ENCODE measurements at places on chromosomes 16 and 17.

GRCh38 chr17:34499576-34499975 lies 79.8 kb upstream of the TMEM132E start:
- peak; percentile 52 for DNase-seq

- DNase-seq, result no peak
Observed at GRCh38 chr16:73289232-73289631, 241.3 kb upstream of the ZFHX3 start.

- DNase-seq, result peak; percentile 64
Observed at GRCh38 chr17:40450175-40450574, 6.9 kb downstream of the IGFBP4 start.

GRCh38 chr17:34651402-34651811 lies 72.0 kb downstream of the TMEM132E start:
- no peak for DNase-seq

- no peak for DNase-seq
Observed at GRCh38 chr16:50198802-50199403, 45.8 kb downstream of the TENT4B start.

DNA sequence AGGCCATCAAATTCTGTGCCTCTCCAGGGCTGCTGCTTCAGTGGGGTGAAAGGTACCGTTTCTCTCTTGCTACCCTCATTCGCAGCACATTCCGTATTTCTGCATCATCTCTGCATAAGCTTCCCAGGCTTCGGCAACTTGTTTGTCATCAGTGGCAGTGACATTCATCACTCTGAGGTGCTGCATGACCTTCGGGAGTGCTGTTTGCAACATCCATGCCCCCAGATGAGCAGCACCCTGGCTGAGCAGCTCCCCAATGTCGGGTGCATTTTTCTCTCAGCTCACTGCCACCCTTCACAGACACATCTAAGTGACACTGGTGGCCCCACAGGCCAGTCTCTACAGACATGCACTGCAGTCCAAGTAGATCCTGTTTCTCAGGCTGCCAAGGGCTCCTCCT lies 3.8 kb downstream of the CREBBP start:
- no peak for DNase-seq

DNA sequence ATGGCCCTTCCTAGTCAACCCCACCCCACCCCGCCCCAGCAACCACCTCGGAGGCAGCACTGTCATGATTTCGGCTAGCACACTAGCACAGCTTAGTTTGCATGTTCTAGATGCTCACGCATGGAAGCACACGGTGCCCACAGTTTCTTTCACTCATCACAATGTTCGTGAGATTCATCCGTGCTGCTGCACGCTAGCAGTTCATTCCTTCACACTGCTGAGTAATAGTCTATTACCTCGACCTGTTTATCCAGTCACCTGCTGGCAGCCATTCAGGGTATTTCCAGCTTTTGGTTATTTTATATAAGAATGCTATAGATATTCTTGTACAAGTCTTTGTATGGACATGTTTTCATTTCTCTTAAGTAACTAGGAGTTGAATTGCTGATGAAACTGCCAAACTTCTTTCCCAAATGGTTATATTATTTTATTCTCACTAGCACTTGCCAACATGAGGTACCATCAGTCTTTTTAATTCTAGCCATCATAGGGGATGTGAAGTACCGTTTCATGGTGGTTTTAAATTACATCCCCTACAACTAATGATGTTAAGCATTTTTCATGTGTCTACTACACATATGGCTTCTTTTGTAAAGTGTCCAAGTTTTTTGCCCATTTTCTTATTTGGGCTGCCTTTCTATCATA lies 75.7 kb downstream of the CYTH1 start:
- no peak for DNase-seq

- no peak for DNase-seq
Observed at GRCh38 chr17:49616601-49617131, 41.0 kb downstream of the NXPH3 start.

DNA sequence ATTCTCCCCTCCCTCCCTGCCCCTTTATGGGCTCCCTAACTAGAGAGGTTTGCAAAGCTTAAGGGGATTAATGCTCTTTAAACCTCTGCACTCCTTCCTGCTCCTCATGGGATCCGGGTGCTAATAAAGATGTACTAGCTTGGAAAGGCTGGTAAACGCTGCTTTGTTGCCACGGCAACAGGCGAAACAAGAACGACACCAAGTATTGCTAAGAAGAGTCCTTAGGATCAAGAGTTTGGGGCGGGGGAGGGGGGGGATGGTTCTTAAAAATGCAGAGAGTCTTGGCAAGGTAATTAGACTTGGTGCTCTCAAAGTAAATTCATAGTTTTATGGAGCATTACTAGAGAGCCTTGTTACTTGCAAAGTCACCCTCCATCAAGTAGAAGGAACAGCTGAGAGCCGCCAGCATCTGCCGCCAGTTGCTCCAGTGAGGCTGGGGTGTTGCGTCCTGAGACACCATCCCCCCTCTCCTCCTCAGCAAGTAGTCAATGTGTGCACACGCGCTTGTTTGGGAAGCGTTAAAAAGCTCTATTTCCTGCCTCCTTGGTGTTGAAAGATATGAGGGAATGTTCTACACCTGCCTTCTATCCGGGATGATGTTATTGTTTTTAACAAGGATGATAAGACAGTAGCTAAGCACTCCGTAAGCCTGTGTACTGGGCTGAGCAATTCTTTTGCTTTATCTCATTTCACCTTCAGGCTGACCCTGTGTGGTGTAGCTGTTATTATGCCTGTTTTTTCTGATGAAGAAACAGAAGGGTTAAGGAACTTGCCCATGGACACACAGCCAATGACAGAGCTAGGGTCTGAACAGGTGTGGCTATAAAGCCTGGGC lies 190.9 kb downstream of the CCDC182 start:
- DNase-seq, result peak; percentile 69

DNA sequence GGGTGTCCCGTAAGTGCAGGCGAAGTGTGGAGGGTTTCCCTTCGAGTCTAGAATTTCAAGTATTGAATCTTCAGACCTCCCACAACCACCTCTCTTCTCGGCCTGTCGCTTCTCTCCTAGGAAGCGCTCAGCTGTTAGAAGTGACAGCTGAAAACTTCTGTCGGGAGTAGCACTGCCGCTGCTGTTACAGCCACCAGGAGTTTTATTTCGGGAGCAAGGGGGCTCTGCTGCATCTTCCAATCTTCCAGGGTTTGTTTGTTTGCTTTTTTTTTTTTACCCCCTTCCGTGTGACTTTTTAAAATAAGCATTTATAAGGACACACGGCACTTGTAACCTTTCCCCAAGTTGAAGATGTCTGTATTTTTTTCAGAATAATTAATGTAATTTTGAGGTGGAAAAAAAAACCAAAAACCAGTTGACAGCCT lies 767 bp downstream of the RPS6KB1 start:
- peak; percentile 36 for DNase-seq

DNA sequence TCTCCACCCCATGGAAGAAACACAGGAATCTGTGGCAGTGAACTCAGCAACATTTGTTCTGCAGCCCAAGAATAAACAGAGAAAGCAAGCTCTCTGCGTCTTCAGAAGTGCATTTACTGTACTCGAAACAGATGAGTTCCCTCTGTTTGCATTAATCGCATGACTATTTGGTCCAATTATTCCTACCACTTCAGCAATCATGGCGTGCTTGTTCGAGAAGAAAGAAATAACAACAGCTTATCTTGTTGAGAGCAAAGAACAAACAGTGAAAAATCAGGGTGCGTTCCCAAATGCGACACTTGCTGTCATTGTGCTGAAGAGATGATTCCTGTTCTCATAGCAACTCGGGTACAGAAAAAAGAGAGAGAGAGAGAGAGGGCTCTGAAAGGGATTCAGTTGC lies 445.3 kb upstream of the MAF start:
- DNase-seq, result no peak

GRCh38 chr17:60627124-60627523 lies 27.1 kb downstream of the PPM1D start:
- no peak for DNase-seq

DNA sequence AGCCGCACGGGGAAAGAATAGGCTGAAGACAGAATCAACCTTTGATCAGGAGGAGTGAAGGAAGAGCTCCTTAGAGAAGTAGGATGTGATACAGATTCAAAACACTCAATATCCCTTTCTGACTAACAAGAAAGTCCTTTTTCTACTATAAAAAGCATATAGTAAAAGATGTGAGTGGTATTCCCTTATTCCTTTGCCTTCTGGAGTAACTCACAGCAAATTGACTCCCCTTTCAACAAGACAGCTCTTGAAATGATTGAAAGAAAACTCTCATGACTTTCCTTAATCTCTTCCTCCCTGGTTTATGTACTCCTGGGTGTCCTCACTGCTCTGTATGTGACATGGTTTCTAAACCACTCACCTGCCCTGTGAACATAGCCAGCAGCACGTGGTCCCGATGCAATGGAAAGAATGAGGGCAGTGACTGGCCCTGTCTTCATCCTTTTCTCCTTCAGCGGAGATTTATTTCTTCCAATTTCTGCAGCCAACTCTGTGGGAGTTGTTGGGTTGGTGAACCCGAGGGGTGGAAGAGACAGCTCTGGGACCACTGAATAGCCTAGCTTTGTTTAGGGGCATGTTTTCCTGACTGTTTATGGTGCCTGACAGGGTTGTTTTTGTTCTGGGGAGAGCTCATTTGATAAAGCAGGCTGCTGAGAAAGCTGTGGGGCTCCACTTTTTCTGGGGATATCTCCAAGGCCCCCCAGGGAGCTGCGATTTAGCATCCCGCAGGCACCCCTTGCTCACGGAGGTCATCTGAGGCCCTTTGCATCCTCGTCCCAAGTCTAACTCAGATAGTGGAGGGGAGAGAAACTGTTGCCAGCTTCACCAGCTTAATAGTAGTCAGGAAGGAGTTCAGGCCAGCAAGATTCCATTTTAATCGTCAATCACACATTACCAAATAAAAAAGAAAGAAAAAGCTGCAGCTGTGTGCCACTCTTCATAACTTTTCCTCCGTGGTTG lies 46.7 kb downstream of the MAP2K6 start:
- no peak for DNase-seq

GRCh38 chr16:30844671-30845449 lies 49.0 kb downstream of the BCL7C start:
- peak; percentile 96 for DNase-seq

DNA sequence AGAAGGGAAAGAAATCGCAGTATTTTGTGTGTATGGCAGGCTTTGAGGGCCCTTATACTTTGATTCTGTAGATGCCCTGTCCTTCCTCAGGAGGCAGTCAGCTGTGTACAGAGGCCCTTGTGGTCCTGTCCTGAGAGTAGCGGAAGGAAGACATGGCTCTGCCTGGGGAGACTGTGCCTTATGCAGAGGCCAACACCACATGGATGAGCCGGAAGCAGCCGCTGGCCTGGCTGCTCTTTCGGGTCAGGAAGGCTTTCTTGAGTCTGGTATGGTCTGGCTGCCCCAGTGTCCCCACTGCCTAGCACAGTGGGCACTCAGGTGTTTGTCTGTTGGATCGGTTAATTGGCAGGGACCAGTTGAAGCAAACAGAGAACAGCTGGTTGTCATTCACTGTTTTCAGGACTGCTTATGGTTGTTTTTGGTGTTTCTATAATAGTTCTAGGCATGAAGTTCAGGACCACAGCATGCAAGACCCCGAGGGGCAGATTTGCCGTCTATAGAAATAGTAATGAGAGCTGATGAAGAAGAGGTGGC lies 12.4 kb downstream of the USP10 start:
- peak; percentile 0 for DNase-seq

Measured in hematopoietic multipotent progenitor cell treated with erythropoietin and hydrocortisone succinate and interleukin-3 and kit ligand, for 8 days (in vitro differentiated cells).